ENCODE measurements at places on chromosomes 1 and 21.

DNA sequence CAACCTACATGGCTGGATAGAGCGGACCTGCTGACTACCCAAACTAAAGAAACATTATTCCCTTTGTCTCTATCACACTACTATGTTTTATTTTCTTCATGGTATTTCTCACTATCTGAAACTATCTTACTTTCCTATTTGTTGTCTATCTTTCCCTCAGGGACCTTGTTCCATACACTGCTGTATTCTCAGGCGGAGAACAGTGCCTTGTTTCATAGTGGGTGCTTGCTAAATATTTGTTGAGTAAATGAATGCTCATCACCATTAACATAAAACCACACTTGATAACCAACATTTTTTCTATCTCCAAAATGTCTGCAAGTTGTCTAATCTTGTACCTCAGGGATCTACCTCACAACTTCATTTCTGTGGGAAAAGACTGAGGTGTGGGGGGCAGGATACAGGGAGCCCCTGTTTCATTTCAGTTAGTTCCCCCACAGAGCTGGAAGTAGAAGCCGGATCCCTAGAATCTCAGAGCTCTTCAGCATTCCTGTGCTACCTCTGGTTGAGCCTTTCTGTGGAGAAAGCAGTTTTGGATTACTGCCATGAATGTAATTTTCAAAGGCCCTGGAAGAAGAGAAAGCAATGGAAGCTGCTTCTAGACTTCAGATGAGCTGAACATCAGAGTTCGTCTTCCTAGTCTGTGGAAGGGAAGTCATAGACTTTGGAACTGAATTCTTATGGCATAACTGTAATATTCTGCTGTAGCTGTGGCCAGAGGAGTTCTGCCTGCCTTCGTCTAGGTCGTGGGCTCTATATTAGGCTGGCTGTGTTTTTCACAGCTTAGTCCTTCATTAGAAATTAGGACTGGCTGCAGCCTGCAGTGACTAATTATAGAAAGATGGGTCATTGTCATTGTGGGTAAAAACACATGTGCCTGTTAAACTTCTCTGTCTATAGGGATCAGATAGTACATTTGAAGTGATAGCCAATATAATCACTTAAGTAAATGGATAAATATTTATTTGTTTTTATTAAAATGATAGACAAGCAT, 293.2 kb upstream of the SGIP1 start:
- H3K36me3 ChIP-seq: no peaks in the 10 kb centered on the region
- no peaks in the 10 kb centered on the region for H3K27me3 ChIP-seq
- H3K4me1 ChIP-seq: no peaks in the 10 kb centered on the region
- no peak overlapping the region for H3K27ac ChIP-seq

GRCh38 chr1:185473186-185473585, 156.1 kb upstream of the IVNS1ABP start:
- H3K4me1 ChIP-seq: no peaks in the 10 kb centered on the region
- H3K27ac ChIP-seq: no peak overlapping the region
- DNase-seq: no peak
- no peaks in the 10 kb centered on the region for H3K36me3 ChIP-seq
- H3K4me3 ChIP-seq: no peak overlapping the region

- H3K36me3 ChIP-seq: no peaks in the 10 kb centered on the region
- H3K27ac ChIP-seq: no peak overlapping the region
- DNase-seq: no peak
- no peak overlapping the region for H3K4me3 ChIP-seq
- H3K4me1 ChIP-seq: no peaks in the 10 kb centered on the region
Observed at GRCh38 chr1:57803586-57803985, 379.7 kb upstream of the DAB1 start.

DNA sequence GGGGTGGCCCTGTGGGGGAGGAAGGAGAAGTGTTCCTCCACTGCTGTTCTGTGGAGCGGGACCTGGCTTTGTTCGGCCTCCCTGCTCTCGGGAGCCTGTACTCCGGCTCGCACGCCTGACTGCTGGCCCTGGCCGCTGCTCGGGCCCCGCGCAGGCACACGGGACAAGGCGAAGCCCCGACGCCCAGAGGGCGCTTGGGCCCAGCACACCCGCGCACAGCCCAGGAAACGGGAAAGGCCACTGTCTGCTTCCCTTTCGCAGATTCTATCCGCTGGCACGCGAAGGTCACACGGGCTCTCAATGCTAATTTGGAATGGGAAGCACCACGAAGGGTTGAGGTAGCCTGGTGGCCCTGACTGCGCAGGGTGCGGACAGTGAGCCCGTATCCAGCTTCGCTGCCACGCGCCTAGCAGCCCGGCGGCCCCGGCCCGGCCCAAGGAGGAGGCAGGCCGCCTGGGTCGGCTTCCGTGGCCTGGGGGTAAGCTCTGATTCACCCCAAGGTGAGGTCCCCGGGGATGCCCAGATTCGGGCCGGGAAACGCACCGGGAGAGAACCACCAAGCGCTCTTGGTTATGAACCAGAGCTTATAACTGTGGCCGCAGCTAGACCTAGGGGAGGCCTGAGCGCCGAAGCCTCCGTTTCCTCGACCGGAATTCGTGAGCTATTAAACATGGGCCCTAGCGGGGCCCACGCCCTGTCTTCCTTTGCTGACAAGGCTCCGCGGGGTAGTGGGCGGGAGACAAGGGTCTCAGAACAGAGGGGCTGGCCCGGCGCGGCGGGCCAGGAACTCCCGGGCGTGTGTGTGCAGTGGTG, 19.7 kb upstream of the TBX15 start:
- no peak overlapping the region for H3K27ac ChIP-seq
- H3K4me1 ChIP-seq: peaks cover 27% of the 10 kb centered on the region
- H3K4me3 ChIP-seq: peak overlapping the region; percentile 38
- no peaks in the 10 kb centered on the region for H3K36me3 ChIP-seq
- no peak for DNase-seq
- H3K27me3 ChIP-seq: peaks cover 8% of the 10 kb centered on the region

GRCh38 chr1:104132382-104132973, 382.8 kb downstream of the AMY1C start:
- H3K27me3 ChIP-seq: no peaks in the 10 kb centered on the region
- H3K4me3 ChIP-seq: no peak overlapping the region
- H3K4me1 ChIP-seq: no peaks in the 10 kb centered on the region
- H3K36me3 ChIP-seq: no peaks in the 10 kb centered on the region
- no peak for DNase-seq

- no peaks in the 10 kb centered on the region for H3K27me3 ChIP-seq
- H3K27ac ChIP-seq: no peak overlapping the region
- no peak for DNase-seq
- H3K36me3 ChIP-seq: no peaks in the 10 kb centered on the region
- H3K4me3 ChIP-seq: no peak overlapping the region
- H3K4me1 ChIP-seq: peaks cover 9% of the 10 kb centered on the region
Observed at GRCh38 chr1:89277725-89278124, 5.1 kb upstream of the GBP5 start.

GRCh38 chr21:33836408-33836807, 79.2 kb downstream of the ATP5PO start:
- H3K27ac ChIP-seq: no peak overlapping the region
- DNase-seq: peak; percentile 40
- no peaks in the 10 kb centered on the region for H3K27me3 ChIP-seq
- H3K4me3 ChIP-seq: no peak overlapping the region
- H3K4me1 ChIP-seq: no peaks in the 10 kb centered on the region

DNA sequence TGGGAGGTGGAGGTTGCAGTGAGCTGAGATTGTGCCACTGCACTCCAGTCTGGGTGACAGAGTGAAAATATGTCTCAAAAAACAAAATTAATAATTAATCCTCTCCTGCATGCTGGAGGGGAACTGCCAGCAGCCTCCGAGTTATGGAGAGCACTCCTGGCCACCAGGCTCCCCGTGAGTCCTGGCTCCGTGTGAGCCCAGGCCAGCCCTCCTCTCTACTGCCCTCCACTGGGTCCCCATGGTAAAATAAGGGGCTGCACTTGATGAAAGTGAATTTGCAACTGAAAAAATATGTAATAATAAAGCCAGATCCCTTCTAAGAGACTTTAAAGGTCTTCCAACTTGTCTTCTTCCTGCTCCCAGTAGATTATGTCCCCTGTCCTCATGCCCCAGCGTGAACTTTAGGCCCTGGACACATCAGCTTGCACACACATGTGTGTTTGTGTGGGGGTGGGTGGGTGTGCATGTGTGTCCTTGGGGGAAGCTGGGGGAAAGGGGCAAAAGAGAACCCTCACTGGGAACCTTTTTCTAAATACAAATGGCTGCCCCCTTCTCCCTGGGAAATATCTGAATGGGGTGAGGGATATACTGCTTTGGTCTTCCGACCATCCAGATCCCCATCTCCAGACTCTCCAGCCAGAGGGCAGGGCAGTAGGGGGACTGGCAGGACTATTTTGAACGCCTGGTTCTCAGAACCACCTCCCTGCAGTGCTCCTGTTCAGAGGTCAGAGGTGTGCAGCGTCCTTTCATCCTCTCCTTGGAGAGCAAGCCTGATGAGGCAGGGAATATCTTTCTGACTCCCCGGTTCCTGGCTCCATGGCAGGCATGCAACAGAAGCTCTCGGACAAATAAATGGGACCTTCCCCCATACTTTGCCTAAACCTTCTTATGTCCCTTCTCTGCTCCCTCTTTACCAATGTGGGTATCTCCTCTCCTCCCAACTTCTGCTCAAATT, 26.2 kb downstream of the NEK2 start:
- no peak overlapping the region for H3K27ac ChIP-seq
- H3K36me3 ChIP-seq: no peaks in the 10 kb centered on the region
- DNase-seq: no peak
- no peak overlapping the region for H3K4me3 ChIP-seq
- no peaks in the 10 kb centered on the region for H3K4me1 ChIP-seq
- H3K27me3 ChIP-seq: no peaks in the 10 kb centered on the region

- no peaks in the 10 kb centered on the region for H3K4me1 ChIP-seq
- DNase-seq: no peak
- no peaks in the 10 kb centered on the region for H3K36me3 ChIP-seq
- H3K27me3 ChIP-seq: no peaks in the 10 kb centered on the region
- no peak overlapping the region for H3K27ac ChIP-seq
Observed at GRCh38 chr1:157497284-157497683, 55.0 kb downstream of the FCRL5 start.

- no peak overlapping the region for H3K27ac ChIP-seq
- no peak overlapping the region for H3K4me3 ChIP-seq
- no peaks in the 10 kb centered on the region for H3K36me3 ChIP-seq
- no peaks in the 10 kb centered on the region for H3K27me3 ChIP-seq
- H3K4me1 ChIP-seq: no peaks in the 10 kb centered on the region
Observed at GRCh38 chr1:112911506-112912220, 44.3 kb downstream of the SLC16A1 start.

GRCh38 chr1:159239551-159240220, 35.0 kb downstream of the ACKR1 start:
- H3K4me1 ChIP-seq: no peaks in the 10 kb centered on the region
- no peak for DNase-seq
- no peaks in the 10 kb centered on the region for H3K36me3 ChIP-seq
- no peak overlapping the region for H3K27ac ChIP-seq

GRCh38 chr21:44303490-44303981, 3.7 kb downstream of the PFKL start:
- H3K27me3 ChIP-seq: no peaks in the 10 kb centered on the region
- no peak for DNase-seq
- peaks cover 62% of the 10 kb centered on the region for H3K4me1 ChIP-seq
- no peaks in the 10 kb centered on the region for H3K36me3 ChIP-seq
- H3K27ac ChIP-seq: no peak overlapping the region

DNA sequence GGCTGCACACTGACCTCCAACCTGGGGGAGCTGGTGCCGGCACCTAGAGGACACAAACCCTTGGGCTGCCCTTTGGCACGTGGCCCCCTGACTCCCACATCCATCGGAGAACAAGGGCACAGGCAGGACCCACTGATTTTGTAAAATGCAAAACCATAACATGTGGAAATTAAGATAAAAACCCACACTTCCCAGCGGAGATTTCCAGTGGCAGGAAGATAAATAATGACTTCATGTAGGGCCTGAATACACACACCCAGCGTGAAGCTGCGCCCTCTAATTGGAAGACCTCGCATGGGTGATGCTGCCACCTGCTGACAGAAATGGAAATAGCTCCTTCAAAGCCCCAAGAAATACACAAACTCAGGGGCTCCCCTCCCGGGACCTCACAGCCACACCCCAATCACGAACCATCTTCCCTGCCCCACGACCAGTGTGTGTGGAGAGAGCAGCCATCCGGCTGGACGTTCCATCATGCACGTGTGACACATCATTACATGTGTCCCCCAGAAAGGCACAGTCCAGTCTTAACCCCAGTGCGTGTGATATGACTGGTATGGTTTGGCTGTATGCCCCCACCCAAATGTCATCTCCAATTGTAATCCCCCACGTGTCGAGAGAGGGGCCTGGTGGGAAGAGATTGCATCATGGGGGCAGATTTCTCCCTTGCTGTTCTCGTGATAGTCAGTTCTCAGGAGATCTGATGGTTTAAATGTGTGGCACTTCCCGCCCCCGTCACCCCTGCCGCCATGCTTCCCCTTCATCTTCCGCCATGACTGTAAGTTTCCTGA, 5.7 kb upstream of the TPRG1L start:
- H3K27me3 ChIP-seq: no peaks in the 10 kb centered on the region
- peaks cover 25% of the 10 kb centered on the region for H3K4me1 ChIP-seq

- H3K27ac ChIP-seq: peak within 1 kb of the TSS; percentile 43
- H3K4me1 ChIP-seq: peaks cover 51% of the 10 kb centered on the region
- H3K27me3 ChIP-seq: no peaks in the 10 kb centered on the region
- DNase-seq: no peak
- H3K4me3 ChIP-seq: peak within 1 kb of the TSS; percentile 30
Observed at GRCh38 chr1:193185901-193186731, at the start of gene B3GALT2. Gene B3GALT2, minus strand, starts transcription at chr1:193186613. Its CDS starts 5,051 bp downstream, at chr1:193181562.

DNA sequence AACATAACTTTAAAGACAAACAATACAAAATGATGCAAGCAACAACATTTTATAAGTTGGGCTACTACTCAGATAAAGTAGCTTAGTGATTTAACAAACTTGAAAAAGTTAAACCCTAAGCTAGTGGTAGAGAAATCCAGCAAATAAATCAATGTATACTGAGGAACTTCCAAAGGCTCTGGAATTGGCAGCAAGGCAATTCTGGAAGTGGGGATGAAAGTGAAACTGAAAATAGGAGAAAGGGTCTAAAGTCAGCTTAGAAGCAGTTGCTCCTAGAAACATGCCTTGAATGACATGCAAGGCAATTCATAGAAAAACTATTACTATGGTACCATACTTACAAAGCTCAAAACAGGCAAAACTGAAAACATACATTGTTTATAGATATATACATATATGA, 90.0 kb upstream of the CAMK1G start:
- no peaks in the 10 kb centered on the region for H3K27me3 ChIP-seq
- no peaks in the 10 kb centered on the region for H3K4me1 ChIP-seq
- H3K27ac ChIP-seq: no peak overlapping the region
- H3K4me3 ChIP-seq: no peak overlapping the region
- H3K36me3 ChIP-seq: no peaks in the 10 kb centered on the region

DNA sequence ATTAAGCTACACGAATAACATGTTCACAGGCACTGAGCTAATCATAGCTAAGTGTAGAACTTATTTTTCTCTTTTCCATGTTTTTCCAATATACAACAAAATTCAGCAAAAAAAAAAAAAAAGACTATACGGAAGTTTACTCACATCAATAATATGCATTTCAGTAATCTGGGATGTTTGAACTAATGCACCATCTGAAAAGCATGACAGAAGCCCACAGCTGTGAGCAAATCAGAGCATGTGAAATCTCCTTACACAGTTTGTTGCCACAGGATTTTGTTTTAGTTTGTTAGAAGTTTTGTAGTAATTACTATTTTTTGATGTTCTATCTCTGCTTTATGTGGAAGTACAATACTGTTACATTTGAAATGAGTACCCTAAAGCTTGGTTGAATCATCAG, 1051.7 kb downstream of the TTLL7 start:
- no peak overlapping the region for H3K27ac ChIP-seq
- no peaks in the 10 kb centered on the region for H3K36me3 ChIP-seq
- no peaks in the 10 kb centered on the region for H3K27me3 ChIP-seq
- H3K4me3 ChIP-seq: no peak overlapping the region
- DNase-seq: no peak

GRCh38 chr1:32910319-32910718, 9.1 kb upstream of the TMEM54 start:
- H3K36me3 ChIP-seq: no peaks in the 10 kb centered on the region
- DNase-seq: no peak
- H3K27ac ChIP-seq: no peak overlapping the region
- no peak overlapping the region for H3K4me3 ChIP-seq
- no peaks in the 10 kb centered on the region for H3K4me1 ChIP-seq
- no peaks in the 10 kb centered on the region for H3K27me3 ChIP-seq
